Right ventricle myocardium superior (tissue), 1 donor: ENCODE measurements at places on chromosomes 1 and 21. TPM values are rescaled to one million over a fixed set of nuclear protein-coding genes. Genes with fewer than 3 reads are reported as not detected.

DNA sequence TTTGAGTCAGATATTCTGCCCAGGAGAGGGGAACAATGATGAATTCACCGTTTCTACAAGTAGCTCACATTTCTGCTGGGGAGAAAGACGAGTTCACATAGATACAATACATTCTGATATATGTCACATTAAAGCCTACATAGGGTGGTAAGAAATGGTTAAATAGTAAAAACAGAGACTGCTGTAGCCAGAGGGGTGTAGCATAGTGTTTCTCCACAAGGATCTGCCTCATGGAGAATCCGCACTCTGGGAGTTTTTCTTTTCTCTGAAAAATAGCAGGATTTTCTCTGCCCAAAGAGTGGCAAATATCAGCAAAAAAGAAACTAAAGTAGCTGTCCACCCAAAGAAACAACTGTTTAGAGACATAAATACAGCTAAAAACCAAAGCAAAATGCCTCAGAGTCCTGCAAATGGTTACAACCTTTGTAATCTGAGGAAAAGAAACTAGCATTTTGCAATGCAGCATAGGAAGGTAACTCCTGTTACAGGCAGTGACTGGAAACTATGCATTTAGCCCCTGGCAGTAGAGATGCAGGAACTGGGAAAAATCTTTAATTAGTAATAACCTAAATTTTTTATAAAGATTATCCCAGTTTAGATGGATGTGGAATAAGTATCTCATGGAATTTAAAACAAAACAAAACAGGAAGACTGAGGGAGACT is 1126.7 kb upstream of the ADGRL2 start:
- DNase-seq, result no peak

DNA sequence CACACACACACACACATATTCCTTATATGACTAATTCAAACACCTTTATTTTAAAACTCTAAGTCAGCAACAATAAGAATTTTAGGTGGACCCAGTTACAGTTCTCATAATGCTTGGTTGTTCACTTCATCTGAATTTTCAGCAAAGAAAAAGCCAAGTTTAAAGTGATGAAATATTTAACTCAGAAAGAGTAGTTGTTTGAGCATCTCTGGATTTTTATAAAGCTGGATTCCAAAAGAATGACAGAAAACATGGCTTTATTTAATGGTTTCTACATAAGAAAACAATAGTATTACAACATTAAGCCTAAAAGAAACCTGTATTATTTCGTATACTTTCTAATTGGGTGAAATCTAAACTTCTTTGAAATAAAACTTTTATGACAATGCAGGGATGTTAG is 54.2 kb upstream of the ADAMTS5 start:
- DNase-seq, result no peak

DNA sequence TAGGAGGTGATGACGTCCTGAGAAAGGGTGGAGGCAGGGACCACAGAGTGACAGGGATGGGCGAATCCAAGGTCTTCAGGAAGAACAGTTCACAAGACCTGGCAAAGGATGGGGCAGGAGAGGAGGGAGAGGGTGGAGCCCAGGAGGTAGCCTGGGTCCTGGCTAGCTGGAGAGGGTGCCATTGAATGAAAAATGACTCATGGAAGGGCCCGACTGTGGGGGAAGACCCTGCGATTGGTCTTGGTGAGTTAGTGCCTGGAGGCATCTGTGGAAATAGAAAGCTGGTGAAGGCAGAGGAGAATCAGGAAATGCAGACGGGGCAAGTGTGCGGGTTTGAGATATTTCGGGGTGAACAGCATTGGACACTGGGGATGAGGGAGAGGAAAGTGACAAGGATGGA is 60.3 kb upstream of the SLC45A1 start:
- DNase-seq, result no peak

- DNase-seq, result no peak
Observed at GRCh38 chr21:41432562-41433460, 6.8 kb downstream of the MX1 start.

- no peak for DNase-seq
Observed at GRCh38 chr1:113369699-113370098, 20.6 kb upstream of the MAGI3 start.

DNA sequence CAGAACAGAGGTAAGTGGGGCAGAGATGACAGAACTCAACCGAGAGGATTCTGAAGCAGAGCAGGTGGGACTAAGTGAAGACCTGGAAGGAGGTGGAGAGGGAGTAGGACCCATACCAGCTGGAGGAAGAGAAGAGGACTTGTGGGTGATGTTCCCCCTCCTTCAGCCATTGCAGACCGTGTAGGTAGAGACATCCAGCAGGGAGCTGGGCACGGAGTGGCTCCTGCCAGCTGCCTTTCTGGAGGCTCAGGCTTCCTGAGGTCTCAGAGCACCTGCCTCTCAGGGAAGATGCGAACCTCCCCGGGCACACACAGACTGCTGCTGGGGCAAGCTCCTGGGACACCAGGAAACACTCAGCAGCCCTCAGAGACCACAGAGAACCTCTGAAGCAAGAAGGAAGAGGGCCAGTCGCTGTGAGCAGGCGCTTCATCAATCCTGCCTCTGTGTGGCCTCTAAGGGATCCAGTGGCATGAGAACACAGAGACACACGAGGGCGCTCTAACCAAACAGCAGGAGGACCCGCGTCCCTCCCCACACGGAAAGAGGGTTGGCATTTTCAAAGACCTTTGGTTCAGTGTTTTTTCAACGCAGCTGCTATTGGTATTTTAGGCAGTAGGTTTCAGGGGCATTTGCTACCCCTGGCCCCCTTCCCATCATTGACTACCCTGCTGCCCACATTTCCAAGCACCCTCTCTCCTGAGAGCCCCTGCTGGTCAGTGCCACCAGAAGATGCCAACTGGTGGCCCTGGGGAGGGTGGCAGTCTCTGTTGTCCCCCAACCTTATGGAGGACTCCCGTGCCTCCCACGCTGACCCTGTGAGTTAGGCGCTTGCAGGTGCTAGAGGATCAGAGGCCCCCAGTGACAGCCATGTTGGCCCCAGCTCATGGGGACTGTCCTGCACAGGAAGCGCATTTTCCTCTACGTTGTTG is 89.6 kb upstream of the EDN2 start:
- peak; percentile 85 for DNase-seq

DNA sequence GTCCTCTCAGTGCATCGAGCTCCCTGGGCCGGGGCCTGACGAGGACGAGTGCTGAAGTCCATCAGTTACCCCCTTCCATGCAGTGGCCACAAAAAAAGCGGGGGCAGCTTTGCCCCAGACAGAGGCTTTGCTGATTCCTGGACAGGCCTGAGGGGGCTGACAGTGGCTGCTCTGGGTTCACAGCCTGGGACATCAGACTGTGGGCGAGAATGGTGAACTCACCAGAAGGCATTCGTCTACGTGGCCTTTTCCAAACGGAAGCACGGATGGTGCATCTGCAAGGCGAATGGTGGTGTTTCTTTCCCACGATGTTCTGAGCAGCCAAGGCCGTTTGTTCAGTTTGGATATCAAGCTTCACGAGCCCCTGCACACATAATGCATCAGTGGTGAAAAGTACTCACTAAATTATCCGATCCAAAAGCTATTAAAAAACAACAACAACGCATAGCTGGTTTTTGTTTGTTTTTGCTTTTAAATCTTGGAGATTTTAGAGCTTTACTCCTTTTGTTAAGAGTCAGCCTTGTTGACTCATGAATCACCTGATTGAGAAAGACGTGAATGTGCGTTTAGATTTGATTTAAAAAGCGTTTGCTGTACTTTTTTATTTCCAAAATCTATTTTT is 6.3 kb upstream of the ZBTB21 start:
- DNase-seq, result no peak

- DNase-seq, result no peak
Observed at GRCh38 chr1:58887059-58887458, 103.2 kb upstream of the JUN start.

DNA sequence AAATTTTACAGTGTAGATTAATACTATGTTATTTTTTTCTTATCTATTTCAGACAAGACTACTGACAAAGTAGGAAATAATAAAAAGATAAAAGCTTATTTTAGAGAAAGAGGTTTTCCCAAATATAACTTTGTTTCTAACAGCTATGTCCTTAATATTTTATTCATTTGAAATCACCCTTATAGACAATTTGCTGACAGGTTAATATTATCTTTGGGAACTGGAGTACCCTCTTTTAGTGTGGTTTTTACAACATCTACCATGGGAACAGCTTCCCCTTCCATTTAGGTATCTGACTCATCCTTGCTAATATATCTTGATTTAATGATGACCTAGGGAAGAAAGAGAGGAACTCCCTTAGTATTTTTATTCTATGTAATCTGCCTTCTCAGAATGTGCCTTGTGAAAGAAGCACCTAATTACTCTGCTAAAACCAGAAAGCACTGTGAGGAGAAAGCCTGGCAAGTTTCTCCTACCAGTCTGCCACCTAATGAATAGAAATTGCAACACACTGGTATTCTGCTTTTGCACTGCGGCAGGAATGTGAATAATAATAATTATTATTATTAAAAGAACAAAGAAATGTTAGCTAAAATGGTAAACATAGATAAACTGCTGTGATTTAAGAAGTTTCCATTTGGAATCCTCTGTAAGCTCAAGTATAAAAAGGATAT is 192.8 kb downstream of the PDE4B start:
- DNase-seq, result no peak

DNA sequence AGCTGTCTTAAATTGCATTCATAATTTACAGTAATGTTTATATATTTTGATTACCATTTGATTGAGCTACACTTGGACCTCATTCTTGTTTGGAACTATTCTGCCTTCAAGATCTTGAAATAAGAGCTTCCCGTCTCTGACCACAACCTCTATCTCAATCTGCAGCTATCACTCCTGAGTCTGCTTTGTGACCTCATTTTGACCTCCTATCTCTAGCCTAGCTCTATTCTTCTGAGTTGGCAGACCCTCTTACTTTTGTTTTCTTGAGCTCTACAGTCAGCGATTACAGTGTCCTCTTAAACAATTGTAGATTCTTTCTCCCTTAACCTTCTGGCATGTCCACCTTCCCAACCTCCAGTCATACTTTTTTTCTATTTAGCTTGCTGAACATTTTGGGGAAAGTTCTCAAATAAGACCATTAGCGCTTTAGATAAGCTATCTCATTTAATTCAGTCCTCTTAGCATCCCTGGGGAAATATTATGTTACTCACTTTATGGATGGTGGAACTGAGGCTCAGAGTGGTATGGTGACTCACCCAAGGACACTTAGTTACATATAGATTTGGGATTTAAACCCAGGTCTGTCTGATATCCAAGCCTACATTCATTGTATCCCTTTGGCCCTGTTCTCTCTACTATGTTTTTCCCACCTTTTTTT is 19.1 kb downstream of the RPAP2 start:
- DNase-seq, result no peak

- no peak for DNase-seq
Observed at GRCh38 chr1:239558559-239558958, 172.2 kb downstream of the CHRM3 start.

GRCh38 chr21:35559128-35559828 is 501.0 kb downstream of the SETD4 start:
- DNase-seq, result no peak

DNA sequence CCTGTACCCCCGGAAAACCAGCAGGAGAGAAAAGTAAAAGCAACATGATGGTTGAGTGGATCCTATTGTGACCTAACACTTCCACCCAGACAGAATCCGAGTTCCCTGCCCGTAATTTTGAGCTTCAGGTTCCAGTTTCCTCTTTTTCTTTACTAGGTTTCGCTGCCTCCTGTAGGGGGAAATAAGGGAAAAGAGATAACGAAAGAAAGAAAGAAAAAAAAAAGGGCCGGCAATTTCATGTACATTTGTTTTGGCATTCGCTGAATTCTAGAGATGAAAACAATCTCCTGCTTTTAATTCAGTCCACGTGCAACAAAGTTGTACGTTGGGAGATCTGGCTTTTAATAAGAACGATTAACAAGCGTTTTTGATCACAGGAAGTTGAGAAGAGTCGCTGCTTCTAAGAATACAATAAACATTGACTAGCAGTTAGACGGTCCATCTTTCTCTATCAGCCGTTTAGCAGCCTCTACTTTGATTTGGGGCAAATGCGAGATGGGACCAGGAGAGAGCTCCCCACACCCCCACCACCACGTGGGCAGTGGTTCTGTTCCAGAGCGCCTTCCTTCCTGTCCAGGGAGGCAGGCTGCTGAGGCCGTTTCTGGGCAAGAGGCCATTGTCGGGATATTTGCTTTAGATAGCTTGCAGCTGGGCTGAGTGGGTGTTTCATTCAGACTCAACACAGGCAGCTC is 155.9 kb upstream of the RUNX1 start:
- DNase-seq, result peak; percentile 81

- no peak for DNase-seq
Observed at GRCh38 chr1:66791621-66792610, 9.2 kb downstream of the INSL5 start.

DNA sequence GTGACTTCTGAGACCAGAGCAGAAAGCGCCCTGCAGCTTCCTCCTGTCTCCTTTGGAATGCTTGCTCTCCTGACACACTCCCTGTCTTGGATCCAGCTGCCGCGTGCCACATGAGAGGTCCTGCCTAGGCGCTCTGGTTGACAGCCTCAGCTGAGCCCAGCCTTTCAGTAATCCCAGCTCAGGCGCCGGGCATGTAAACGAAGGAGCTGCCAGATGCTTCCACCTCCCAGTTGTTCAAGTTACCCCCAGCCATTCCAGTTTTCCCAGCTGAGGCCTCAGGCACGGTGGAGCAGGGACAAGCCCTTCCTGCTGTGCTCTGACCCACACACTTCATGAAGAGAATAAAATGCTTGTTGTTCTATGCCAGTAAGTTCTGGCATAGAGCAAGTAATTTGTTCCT is 14.3 kb upstream of the CD34 start:
- DNase-seq, result peak; percentile 82

- no peak for DNase-seq
Observed at GRCh38 chr1:155946633-155947219, 5.3 kb downstream of the RXFP4 start.

- DNase-seq, result no peak
Observed at GRCh38 chr1:186089940-186090339, 285.1 kb downstream of the TPR start.

- no peak for DNase-seq
Observed at GRCh38 chr1:3516911-3517675, 62.6 kb downstream of the ARHGEF16 start.

DNA sequence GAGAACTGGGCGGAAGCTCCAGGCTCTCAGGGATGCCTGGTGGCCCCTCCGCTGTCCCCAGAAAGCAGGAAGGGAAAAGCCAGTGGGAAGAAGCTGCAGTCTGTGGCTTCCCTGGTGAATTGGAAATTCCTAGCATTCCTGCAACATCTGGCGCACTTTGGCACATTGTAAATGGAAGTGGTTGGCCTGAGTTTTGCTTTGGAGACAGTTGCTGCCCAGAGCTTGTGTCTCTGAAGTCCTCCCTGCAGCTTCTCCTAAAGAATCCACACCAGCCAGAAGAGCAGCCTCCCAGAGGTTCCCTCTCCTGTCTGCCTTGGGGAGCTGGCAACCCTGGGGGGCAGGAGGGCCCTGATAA is 48.2 kb downstream of the ARHGEF10L start:
- DNase-seq, result no peak

GRCh38 chr1:200206340-200206739 is 178.8 kb downstream of the NR5A2 start:
- no peak for DNase-seq

GRCh38 chr1:192559115-192560006 is 16.2 kb upstream of the RGS1 start:
- DNase-seq, result no peak

- DNase-seq, result no peak
Observed at GRCh38 chr1:88730995-88731394, 46.9 kb downstream of the PKN2 start.

The SPATA21 gene
- total RNA-seq, result not detected

The PLCH2 gene
- 0.13 TPM for total RNA-seq

The CCDC30 gene
- 1.5 TPM for total RNA-seq

The AMIGO1 gene
- 19.3 TPM for total RNA-seq

The SLC25A34 gene
- 54.3 TPM for total RNA-seq

The CYYR1 gene
- total RNA-seq, result 24.7 TPM

The OR2L13 gene
- not detected for total RNA-seq

The KRTAP19-3 gene
- not detected for total RNA-seq

The CFHR3 gene
- 0.24 TPM for total RNA-seq

The WNT9A gene
- 0.59 TPM for total RNA-seq
